Activated T-helper 1 cell treated with anti-CD3 and anti-CD28 coated beads, Interleukin-2, amount 50 U/mL, for 16 hours (primary cell): ENCODE measurements at places on chromosomes 1 and 21.

- DNase-seq, result peak; percentile 75
Observed at GRCh38 chr1:9717193-9718005, 65.9 kb downstream of the PIK3CD start.

GRCh38 chr1:109796484-109797302 lies 33.0 kb upstream of the EPS8L3 start:
- DNase-seq, result no peak

DNA sequence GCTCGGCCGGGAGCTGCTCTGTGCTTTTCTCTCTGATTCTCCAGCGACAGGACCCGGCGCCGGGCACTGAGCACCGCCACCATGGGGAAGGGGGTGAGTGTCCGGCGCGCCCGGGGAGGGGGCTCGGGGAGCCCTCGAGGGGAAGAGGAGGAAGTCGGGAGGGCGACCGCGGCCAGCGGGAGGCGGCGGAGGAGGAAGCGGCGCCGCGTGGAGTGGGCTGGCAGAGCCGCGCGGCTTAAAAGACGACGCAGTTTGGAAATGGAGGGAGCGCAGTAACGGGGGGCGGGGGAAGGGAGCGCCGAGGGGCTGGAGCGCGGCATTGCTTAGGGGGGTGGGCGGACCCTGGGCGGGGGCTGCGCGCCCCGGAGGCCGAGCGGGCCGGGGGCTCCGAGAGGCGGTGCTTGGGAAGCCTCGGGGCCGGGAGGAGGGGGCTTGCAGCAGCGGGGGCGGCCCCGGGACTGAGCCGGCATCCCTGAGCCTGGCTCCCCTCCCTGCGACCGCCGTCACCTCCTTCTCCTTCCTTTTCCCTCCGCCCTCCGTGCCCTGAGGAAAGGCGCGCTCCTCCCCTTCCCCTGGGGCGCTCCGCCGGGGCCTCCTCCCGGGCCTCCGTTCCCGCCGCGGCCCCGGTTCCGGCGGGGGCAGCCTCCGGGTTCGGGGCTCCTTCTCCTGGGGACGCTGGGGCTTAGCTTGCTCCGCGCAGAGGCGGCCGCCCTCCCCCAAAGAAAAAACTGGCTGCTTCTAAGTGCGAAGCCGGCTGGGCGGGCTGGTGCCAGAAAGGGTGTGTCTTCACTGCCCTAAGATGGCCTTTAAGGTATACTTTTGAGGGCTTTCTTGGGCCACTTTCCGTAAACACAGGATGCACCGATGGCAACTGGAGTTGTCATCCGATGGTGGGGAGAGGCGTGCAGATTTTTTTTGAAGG lies 648 bp downstream of the ATP1A1 start:
- peak; percentile 31 for DNase-seq

- no peak for DNase-seq
Observed at GRCh38 chr1:107493111-107493716, 352.4 kb downstream of the NTNG1 start.

- no peak for DNase-seq
Observed at GRCh38 chr1:160707236-160708064, 4.2 kb downstream of the CD48 start.

DNA sequence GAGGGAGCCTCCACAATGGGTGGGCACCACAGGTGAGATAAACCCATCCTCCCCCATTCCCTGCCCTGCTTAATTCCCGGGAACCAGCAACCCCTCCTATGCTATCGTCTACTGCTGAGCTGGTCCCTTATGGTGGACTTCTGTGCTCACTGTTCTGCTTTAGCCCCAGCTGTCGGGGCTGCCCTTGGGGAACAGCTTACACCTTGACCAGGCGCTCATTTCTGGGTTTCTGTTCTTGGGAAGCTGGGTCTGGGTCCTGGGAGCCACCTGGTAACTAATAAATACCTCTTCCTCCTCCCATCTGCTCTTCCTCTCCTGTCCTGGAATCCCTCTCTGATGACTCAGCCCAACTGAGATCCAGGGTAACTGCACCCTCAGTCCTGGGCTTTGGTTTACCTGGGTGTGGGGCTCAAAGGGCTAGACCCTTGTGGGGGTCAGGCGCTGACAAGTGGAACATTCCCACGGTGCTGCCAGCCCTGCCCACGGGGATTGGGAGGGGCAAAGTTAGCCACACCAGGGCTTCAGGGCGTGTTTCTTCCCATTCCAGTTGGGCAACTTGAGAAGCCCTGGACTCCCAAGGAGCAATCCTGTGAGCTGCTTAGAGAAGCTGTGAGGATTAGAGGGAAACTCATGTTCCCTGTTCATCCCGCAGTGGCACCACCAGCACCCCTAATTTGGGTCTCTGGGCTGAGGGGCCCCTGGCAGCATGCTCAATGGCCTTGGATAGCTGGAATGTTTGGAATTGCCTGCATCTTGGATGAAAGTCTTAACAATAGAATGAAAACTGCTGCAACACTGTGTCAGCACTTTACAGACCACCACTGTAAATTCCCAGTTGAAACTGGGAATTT lies 1.6 kb downstream of the PCAT6 start:
- DNase-seq, result no peak
